Muscle of leg (tissue), 16 donors: ENCODE measurements at places on chromosomes 4 and X.

- no peaks in the 10 kb centered on the region for H3K4me1 ChIP-seq
- DNase-seq: no peak
- H3K27ac ChIP-seq: no peak overlapping the region
- H3K4me3 ChIP-seq: no peak overlapping the region
These were observed 33.5 kb upstream of the CHRNA9 start for GRCh38 chr4:40301603-40302002.

DNA sequence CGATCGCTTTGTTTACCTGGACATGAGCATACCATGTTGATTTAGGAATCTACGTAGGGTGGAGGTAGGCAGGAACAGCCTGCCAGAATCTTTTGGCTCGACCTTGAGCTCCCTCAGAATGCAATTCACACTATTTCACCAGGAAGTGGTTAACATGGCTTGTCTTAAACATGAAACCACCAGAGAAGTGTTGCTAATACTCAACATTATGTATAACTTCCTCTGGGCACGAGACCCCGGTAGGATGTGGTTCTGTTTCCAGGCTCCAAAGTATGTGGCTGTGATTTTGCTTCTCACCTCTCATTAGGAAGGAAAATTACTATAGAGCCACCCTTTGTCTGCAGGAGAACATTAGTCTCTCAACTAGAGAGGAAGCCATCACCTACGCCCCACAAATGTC, 59.0 kb upstream of the VCX3B start:
- H3K36me3 ChIP-seq: no peaks in the 10 kb centered on the region
- H3K27me3 ChIP-seq: no peaks in the 10 kb centered on the region
- no peak overlapping the region for H3K27ac ChIP-seq
- no peaks in the 10 kb centered on the region for H3K4me1 ChIP-seq
- DNase-seq: no peak
- no peak overlapping the region for H3K4me3 ChIP-seq

DNA sequence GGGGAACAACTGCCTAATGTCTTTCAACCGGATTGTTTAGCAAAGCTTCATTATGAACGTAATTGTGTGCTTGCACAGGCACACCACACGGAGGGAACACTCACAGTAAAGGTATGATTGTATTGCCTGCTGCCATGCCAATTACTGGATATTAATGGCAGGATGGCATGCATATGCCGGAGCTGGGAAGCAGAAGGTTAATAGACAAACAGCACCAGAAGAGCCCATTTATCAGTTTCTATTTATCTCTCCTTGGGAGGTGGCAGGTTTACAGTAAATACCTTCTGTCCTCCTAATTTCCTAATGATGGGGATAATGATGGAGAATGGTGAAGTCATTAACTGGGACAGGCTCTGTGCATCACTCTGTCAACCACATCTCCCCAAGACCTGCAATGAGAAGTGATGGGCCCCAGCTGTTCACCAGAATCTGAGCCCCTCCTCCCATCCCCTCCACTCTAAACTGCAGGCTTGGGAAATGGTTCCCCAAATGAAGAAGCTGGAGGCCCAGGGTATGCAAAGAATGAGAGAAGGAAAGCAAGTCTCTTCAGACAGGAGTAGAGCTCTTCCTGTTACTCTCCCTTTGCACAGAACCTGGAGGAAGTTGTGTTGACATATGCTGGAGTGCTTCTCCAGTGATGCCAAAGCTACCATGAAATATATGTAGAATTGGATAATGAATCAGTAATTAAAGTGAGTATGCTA, 160.8 kb downstream of the NAA11 start:
- H3K36me3 ChIP-seq: no peaks in the 10 kb centered on the region
- H3K27me3 ChIP-seq: no peaks in the 10 kb centered on the region
- no peak overlapping the region for H3K27ac ChIP-seq
- DNase-seq: no peak
- no peak overlapping the region for H3K4me3 ChIP-seq

DNA sequence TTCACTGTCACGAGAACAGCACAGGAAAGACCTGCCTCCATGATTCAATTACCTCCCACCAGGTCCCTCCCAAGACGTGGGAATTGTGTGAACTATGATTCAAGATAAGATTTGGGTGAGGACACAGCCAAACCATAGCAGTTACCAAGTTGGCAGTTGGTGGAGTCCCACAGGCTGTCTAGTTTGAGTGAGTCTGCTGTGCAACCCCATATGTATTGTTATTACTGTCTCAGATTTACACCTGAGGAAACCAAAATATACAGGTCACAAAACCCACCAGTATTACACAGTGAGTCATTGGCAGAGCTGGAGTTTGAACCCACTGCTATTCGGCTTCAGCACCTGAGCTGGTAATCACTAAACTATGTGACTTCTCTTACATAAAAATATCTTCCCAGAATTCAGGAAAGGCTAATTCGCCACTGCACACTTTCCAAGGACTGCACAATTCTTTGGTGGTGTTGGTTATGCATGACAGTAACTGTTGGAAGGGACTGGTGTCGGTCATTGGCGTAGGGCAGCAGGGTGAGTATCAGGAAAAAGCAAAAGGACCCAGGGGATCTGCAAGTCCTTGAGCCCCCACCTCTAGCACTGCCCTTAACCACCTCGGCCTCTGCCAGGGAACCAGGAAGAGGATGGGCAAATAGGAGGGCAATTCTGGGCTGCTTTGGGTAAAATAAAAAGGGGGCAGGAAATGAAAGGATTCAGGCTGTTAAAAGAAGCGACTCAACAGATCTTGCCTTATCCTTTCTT, 110.1 kb downstream of the USP46 start:
- no peak overlapping the region for H3K27ac ChIP-seq
- no peaks in the 10 kb centered on the region for H3K27me3 ChIP-seq
- H3K4me3 ChIP-seq: no peak overlapping the region
- H3K36me3 ChIP-seq: no peaks in the 10 kb centered on the region

- H3K4me3 ChIP-seq: no peak overlapping the region
- H3K27ac ChIP-seq: no peak overlapping the region
- H3K4me1 ChIP-seq: no peaks in the 10 kb centered on the region
- no peaks in the 10 kb centered on the region for H3K27me3 ChIP-seq
- H3K36me3 ChIP-seq: no peaks in the 10 kb centered on the region
- no peak for DNase-seq
These were observed 133.4 kb downstream of the AREG start for GRCh38 chr4:74578329-74578728.

DNA sequence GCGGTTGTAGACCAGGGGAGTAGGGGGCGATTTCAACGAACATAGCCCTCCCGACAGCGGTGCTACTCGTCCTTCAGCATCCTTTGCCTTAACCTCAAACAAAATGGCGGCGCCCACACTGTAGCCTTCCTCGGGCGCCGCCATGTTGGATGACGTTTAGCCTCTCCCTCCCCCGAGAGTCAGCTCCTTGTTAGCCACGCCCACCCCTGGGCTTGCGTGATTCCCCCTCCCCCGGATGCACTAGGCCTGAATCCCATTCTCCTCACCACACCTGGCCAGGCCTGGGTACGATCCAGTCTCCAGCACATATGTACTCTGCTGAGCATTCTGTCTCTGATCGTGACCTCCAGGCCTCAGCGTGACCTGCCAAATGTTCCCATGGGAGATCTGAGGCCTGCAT, 49.0 kb upstream of the ZNF157 start:
- no peak overlapping the region for H3K4me3 ChIP-seq
- peaks cover 30% of the 10 kb centered on the region for H3K27me3 ChIP-seq
- H3K27ac ChIP-seq: peak overlapping the region; percentile 13
- peak; percentile 82 for DNase-seq
- H3K4me1 ChIP-seq: peaks cover 3% of the 10 kb centered on the region

GRCh38 chr4:46878641-46879040, 30.4 kb downstream of the COX7B2 start:
- no peaks in the 10 kb centered on the region for H3K4me1 ChIP-seq
- no peak overlapping the region for H3K4me3 ChIP-seq
- H3K36me3 ChIP-seq: no peaks in the 10 kb centered on the region
- no peaks in the 10 kb centered on the region for H3K27me3 ChIP-seq

- no peak overlapping the region for H3K4me3 ChIP-seq
- no peaks in the 10 kb centered on the region for H3K36me3 ChIP-seq
- peak; percentile 7 for DNase-seq
These were observed 98.8 kb upstream of the NDP start for GRCh38 chrX:44071847-44072551.

DNA sequence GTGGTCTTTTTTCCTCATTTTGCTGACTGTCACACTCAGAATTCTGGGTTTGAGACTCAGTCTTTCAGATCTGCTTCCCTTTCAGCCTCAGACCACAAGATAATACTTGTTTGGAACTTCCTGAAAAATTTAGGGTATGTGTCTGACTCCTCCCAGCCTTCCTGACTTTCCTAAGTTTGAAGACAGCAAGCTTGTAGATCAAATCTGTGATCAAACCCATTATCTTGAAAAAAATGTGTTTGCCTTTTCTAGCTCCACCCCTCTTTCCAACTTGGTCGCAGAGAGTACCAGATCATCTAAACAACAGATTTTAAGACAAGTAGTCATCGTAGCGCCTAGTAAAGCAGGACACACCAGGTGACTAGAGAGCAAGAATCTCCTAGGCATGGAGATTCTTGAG, 9.9 kb downstream of the BCAP31 start:
- H3K4me3 ChIP-seq: no peak overlapping the region
- DNase-seq: peak; percentile 30
- no peak overlapping the region for H3K27ac ChIP-seq
- peaks cover 39% of the 10 kb centered on the region for H3K36me3 ChIP-seq
- H3K27me3 ChIP-seq: peaks cover 2% of the 10 kb centered on the region
- no peaks in the 10 kb centered on the region for H3K4me1 ChIP-seq

DNA sequence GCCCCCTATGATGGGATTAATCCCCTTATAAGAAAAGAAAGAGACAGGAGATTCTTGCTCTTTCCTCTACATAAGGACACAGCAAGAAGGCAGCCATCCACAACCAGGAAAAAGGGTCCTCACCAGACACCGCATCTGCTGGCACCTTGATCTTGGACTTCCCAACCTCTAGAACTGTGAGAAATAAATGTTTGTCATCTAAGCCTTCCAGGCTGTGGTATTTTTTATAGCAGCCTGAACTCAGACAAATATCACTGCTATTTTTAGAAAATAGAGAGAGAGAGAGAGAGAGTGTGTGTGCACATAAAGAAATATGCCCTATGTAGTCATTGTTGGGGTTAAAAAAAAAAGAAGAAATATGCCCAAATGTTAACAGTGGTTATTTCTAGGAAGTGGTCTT, 104.2 kb downstream of the PAPSS1 start:
- H3K36me3 ChIP-seq: peaks cover 7% of the 10 kb centered on the region
- no peaks in the 10 kb centered on the region for H3K27me3 ChIP-seq
- no peak overlapping the region for H3K4me3 ChIP-seq

GRCh38 chr4:58849026-58849425, 1738.8 kb upstream of the IGFBP7 start:
- no peaks in the 10 kb centered on the region for H3K4me1 ChIP-seq
- H3K36me3 ChIP-seq: no peaks in the 10 kb centered on the region
- H3K27ac ChIP-seq: no peak overlapping the region
- no peak overlapping the region for H3K4me3 ChIP-seq

DNA sequence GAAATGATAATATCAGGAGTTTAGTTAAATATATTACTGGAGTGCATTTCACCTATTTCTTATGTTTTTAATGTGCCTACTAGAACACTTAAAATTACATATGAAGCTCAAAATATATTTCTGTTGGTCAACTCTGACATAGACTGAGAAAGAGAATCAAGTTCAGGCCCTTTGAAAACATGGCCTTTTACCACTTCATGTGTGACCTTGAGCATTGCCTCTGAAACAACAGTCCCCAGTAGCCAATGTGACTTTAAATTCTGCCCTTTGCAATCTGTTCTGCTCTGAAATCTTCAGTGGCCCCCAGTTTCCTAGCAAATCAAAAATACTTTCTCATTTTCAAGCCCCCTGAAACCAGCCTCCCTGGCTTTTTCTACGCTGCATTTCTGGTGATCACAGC, 50.1 kb upstream of the TBC1D14 start:
- H3K36me3 ChIP-seq: peaks cover 48% of the 10 kb centered on the region
- H3K4me1 ChIP-seq: peaks cover 2% of the 10 kb centered on the region
- H3K4me3 ChIP-seq: no peak overlapping the region
- DNase-seq: no peak
- no peak overlapping the region for H3K27ac ChIP-seq

- H3K27ac ChIP-seq: no peak overlapping the region
- peak; percentile 22 for DNase-seq
- H3K27me3 ChIP-seq: no peaks in the 10 kb centered on the region
- no peaks in the 10 kb centered on the region for H3K4me1 ChIP-seq
- H3K4me3 ChIP-seq: no peak overlapping the region
- peaks cover 4% of the 10 kb centered on the region for H3K36me3 ChIP-seq
These were observed 84.2 kb downstream of the CNOT6L start for GRCh38 chr4:77734928-77735327.

- H3K27ac ChIP-seq: no peak overlapping the region
- DNase-seq: no peak
- H3K4me1 ChIP-seq: no peaks in the 10 kb centered on the region
- H3K36me3 ChIP-seq: no peaks in the 10 kb centered on the region
These were observed 49.6 kb downstream of the MAGEB16 start for GRCh38 chrX:35847736-35848135.

- H3K27ac ChIP-seq: peak overlapping the region; percentile 39
- no peaks in the 10 kb centered on the region for H3K4me1 ChIP-seq
- DNase-seq: peak; percentile 56
- H3K4me3 ChIP-seq: no peak overlapping the region
These were observed 342.3 kb downstream of the HNRNPD start for GRCh38 chr4:82031376-82031927.

- H3K4me1 ChIP-seq: no peaks in the 10 kb centered on the region
- peaks cover 2% of the 10 kb centered on the region for H3K27me3 ChIP-seq
- peak; percentile 53 for DNase-seq
- no peak overlapping the region for H3K27ac ChIP-seq
- no peak overlapping the region for H3K4me3 ChIP-seq
These were observed 1.6 kb upstream of the RBM46 start for GRCh38 chr4:154779362-154779947.

- no peaks in the 10 kb centered on the region for H3K36me3 ChIP-seq
- no peak overlapping the region for H3K4me3 ChIP-seq
- no peak for DNase-seq
These were observed 284.4 kb upstream of the SFRP2 start for GRCh38 chr4:154073107-154073822.

DNA sequence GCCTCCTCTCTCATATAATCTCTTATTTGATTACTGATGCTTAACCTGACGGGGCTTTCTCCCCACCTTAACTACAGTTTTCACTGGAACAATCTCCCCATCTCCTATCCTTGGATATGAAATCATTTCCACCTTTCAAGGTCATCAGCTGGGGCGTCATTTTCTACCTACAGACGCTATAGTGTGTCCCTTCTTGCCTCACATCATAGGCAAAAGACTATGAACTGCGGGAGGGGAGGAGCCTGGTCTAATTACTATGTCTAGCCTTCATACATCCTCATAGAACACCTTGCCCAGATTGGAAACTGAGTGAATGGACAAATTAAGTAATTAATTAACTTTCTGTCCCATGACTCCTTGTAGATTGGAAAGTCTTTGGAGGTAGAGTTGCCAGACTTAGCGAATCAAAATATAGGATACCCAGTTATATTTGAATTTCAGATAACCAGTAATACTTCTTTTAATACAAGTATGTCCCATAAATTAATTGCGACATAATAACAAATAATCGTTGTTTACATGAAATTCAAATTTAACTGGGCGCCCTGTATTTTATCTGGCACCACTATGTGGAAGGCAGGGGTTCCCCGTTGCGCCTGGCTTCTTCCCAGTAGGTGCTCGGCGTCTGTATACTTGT, 752 bp upstream of the ATP6AP2 start:
- peak overlapping the region; percentile 73 for H3K4me3 ChIP-seq
- H3K27ac ChIP-seq: peak overlapping the region; percentile 90
- peaks cover 3% of the 10 kb centered on the region for H3K4me1 ChIP-seq
- H3K27me3 ChIP-seq: peaks cover 25% of the 10 kb centered on the region
- no peaks in the 10 kb centered on the region for H3K36me3 ChIP-seq

- DNase-seq: peak; percentile 49
- no peaks in the 10 kb centered on the region for H3K36me3 ChIP-seq
- H3K4me3 ChIP-seq: no peak overlapping the region
- H3K27ac ChIP-seq: no peak overlapping the region
- H3K27me3 ChIP-seq: peaks cover 34% of the 10 kb centered on the region
- peaks cover 27% of the 10 kb centered on the region for H3K4me1 ChIP-seq
These were observed 121.3 kb downstream of the GPR143 start for GRCh38 chrX:9644335-9644734.
